ENCODE measurements at places on chromosomes 7 and 10.

- no peak for DNase-seq
Observed at GRCh38 chr10:15370212-15370855, 755 bp downstream of the FAM171A1 start.

- peak; percentile 38 for DNase-seq
Observed at GRCh38 chr10:60732807-60733516, 45.3 kb upstream of the CDK1 start.

DNA sequence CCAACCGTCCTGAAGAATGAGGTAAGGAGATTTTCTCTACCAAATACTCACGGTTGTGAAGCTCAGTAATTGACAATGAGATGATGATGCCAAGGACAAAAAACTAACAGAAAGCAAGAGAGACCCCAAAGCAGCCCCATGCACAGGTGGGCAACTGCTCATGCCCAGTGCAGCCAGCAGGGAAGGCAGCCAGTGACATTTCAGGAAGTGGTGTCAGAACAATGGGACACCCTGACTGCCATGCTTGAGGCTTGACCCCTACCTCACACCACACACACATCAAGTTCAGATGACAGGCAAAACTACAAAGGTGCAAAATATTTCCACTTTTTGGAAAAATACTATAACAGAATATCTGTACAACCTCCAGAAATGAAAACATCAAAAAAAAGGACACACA lies 66.9 kb downstream of the CFAP46 start:
- no peak for DNase-seq

GRCh38 chr10:92727550-92727949 lies 37.8 kb downstream of the HHEX start:
- no peak for DNase-seq

GRCh38 chr10:87706731-87707130 lies 47.1 kb downstream of the PAPSS2 start:
- DNase-seq = no peak

- no peak for DNase-seq
Observed at GRCh38 chr10:123618224-123618623, 47.9 kb upstream of the GPR26 start.
